Lung microvascular endothelial cell (primary cell): ENCODE measurements at places on chromosomes 4 and X. TPM values are rescaled to one million over a fixed set of nuclear protein-coding genes. Genes with fewer than 3 reads are reported as not detected.

PAGE2 gene
- total RNA-seq, result not detected in 2 replicates

DCLK2 gene
- 1.2 and 1.7 TPM in 2 replicates for total RNA-seq

FHIP1A gene
- 0.22 and 0.60 TPM in 2 replicates for total RNA-seq

GUCY1A1 gene
- 12.9 and 14.4 TPM in 2 replicates for total RNA-seq

FGF5 gene
- total RNA-seq, result 0.22 TPM in 1 of 2 replicates, not detected in the other
